ENCODE measurements at places on chromosomes 4 and X.

GRCh38 chr4:68589790-68590189 lies 13.7 kb upstream of the UGT2B17 start:
- DNase-seq: no peak

DNA sequence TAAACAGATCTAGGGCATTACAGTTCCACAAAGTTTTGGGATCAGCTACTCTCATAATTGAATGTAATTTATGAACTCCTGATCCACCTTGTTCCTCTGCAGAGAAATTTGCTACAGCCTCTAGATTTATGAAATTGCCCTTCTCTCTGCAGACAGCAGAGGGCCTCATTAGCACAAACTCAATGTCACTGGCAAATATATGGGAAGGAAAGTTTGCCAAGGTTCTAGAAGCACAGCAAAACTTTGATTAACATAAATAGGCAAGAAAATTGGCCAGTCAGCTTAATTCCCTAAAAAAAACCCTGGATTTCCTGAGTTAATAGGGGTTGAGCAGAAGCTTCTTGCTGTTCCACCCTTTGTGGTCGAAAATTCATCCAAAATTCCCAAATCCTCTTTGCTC lies 31.5 kb downstream of the PRPS1 start:
- DNase-seq: no peak

- no peak for DNase-seq
Measured at GRCh38 chr4:174496631-174497432, 25.5 kb downstream of the HPGD start.

DNA sequence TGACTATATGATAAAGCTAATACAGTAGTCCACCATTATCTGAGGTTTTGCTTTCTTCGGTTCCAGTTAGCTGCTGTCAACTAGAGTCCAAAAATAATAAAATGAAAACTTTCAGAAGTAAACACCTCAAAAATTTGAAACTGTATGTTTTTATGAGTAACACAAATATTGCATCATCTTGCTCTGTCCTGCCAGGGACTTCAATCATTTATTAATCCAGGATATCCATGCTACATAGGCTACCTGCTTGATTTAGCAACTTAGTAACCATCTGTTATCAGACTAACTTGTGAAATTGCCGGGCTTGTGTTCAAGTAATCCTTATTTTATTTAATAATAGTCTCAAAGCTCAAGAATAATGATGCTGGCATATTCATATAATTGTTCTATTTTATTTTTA lies 1537.8 kb upstream of the PABPC4L start:
- DNase-seq: no peak

DNA sequence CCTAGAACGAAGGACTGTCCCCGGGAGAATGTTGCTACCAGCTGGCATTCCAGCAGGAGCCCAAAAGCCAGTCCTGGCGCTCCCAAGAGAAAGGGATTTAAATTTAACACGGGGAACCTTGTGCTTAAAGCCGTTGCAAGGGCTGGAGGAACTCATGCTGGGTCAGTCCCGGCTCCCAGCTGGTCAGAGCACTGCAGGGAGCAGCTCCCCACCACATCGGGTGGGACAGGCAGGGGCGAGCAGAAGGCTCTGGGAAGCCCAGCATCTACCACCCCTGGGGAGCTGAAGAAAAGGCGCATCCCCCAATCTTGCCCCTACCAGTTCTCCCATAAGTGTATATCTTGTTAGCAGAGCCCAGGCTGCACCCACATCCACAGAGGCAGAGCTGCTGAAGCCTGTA lies 15.7 kb downstream of the CFAP99 start:
- DNase-seq: no peak

DNA sequence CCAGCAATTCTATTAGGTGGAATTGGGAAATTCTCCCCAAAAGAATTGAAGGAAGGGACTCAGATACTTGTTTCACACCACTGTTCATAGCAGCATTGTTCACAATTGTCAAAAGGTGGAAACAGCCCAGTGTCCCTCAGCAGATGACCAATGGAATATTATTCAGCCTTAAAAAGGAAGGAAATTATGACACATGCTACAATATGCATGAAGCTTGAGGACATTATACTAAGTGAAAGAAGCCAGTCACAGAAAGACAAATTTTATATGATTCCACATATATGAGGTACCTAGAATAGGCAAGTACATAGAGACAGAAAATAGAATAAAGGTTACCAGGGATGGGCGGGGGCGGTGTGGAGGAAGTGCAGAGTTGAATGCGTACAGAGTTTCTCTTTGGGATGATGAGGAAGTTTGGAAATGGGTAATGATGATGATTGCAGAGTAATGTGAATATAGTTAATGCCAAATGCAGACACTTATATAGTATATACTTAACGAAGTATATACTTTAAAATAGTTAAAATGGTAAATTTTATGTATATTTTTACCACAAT lies 29.6 kb downstream of the DOCK11 start:
- no peak for DNase-seq
